ENCODE measurements at places on chromosomes 1 and 21.

GRCh38 chr1:248404024-248404423 is 1.2 kb downstream of the OR2T1 start:
- no peak for DNase-seq

DNA sequence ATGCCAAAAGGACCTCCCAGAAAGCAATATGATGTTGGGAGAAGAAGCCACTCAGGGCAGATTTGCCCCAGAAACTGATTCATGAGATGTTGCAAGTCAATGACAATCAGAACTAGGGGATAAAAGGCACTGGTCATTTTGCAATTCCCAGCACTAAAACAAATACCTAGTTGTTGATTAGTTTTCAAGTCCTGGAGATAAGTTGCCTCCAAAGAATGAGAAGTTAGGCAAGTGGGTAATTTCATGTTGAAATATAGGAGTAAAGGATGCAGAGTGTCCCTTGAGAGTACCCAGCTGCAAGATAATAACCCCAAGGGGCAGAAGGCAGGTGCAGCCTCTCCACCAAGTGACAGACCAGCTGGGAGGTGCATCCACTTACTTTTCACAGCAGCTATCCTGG is 363.6 kb downstream of the PBX1 start:
- DNase-seq, result no peak

GRCh38 chr1:198749279-198749678 is 110.4 kb downstream of the PTPRC start:
- no peak for DNase-seq

DNA sequence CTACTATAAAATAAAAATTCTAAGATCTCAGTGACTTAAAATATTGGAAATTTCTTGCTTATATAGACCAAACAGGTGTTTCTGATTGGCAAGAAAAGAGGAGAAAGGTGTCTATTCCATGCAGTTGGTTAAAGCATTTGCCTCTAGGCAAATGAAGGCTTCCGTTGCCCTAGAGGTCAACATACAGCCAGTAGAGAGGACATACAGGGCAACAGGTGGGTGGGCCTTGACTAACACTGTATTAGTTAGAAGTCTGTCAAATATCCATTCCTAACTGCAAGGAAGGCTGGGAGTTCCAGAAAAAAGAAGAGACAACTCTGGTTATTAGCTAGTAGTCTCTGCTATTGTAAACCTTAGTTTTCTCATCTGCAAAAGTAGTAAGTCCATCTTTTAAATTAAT is 43.0 kb downstream of the TNFSF4 start:
- DNase-seq, result no peak

Data from T-helper 22 cell (primary cell).